Hepatocyte (in vitro differentiated cells): ENCODE measurements at places on chromosomes 12 and 14. TPM values are rescaled to one million over a fixed set of nuclear protein-coding genes. Genes with fewer than 3 reads are reported as not detected.

- no peaks in the 10 kb centered on the region for H3K36me3 ChIP-seq
- no peak overlapping the region for H3K4me3 ChIP-seq
- H3K27me3 ChIP-seq: no peaks in the 10 kb centered on the region
- H3K4me1 ChIP-seq: peaks cover 17% of the 10 kb centered on the region
- peak; percentile 4 for DNase-seq
Measured at GRCh38 chr14:82501554-82501953, 967.9 kb upstream of the SEL1L start.

GRCh38 chr12:4829793-4830162 lies 79.9 kb upstream of the KCNA1 start:
- H3K4me1 ChIP-seq: no peaks in the 10 kb centered on the region
- H3K27ac ChIP-seq: no peak overlapping the region
- no peak overlapping the region for H3K4me3 ChIP-seq

GRCh38 chr12:90027889-90028634 lies 319.4 kb upstream of the ATP2B1 start:
- H3K36me3 ChIP-seq: no peaks in the 10 kb centered on the region
- H3K27ac ChIP-seq: peak overlapping the region; percentile 14
- peaks cover 3% of the 10 kb centered on the region for H3K4me1 ChIP-seq
- no peaks in the 10 kb centered on the region for H3K27me3 ChIP-seq

GRCh38 chr14:72478471-72478893 lies 415.4 kb downstream of the DPF3 start:
- no peak overlapping the region for H3K27ac ChIP-seq
- no peaks in the 10 kb centered on the region for H3K4me1 ChIP-seq
- H3K4me3 ChIP-seq: no peak overlapping the region

GRCh38 chr14:73719791-73720190 lies 5.6 kb upstream of the PNMA1 start:
- no peak overlapping the region for H3K27ac ChIP-seq
- H3K4me3 ChIP-seq: no peak overlapping the region
- no peak for DNase-seq
- no peaks in the 10 kb centered on the region for H3K27me3 ChIP-seq
- H3K36me3 ChIP-seq: no peaks in the 10 kb centered on the region

- no peak for DNase-seq
- H3K4me1 ChIP-seq: no peaks in the 10 kb centered on the region
- no peak overlapping the region for H3K4me3 ChIP-seq
- H3K27me3 ChIP-seq: no peaks in the 10 kb centered on the region
- H3K27ac ChIP-seq: no peak overlapping the region
Measured at GRCh38 chr14:96917442-96917963, 120.3 kb downstream of the VRK1 start.

DNA sequence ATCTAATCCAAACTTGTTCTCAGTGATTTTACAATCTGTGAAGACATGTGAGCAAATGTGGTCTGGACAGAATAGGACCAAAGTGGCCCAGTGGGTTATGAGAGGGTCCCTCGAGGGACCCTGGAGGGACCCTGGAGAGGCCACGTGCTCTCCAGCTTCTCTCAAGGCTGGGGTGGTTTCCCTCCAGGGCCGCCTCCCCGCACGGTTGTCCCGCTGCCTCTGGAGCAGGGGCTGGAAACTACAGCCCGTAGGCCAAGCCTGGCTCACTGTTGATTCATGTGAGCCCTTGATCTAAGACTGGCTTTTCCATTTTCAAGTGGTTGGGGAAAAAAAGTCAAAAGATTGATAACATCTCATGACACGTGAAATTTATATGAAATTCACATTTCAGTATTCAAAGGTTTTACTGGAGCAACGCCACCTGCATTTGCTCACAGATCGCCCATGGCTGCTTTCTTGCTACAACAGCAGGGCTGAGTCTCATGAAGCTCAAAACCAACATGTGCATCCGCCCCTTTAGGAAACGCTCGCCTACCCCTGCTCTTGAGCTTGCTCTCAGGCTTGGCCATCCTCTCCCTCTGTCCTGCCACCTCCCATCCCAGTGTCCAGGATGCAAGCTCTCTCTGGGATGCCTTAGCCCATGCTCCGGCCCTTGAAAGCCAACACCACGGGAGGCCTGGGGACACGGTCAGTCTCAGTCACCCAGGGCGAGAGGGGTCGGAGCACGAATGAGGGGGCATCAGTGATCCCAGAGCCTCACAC lies 12.1 kb upstream of the LRTM2 start:
- DNase-seq: no peak
- no peaks in the 10 kb centered on the region for H3K27me3 ChIP-seq

GRCh38 chr12:101607894-101608293 lies 13.1 kb downstream of the MYBPC1 start:
- H3K27ac ChIP-seq: peak overlapping the region; percentile 73
- DNase-seq: no peak
- no peaks in the 10 kb centered on the region for H3K36me3 ChIP-seq
- no peak overlapping the region for H3K4me3 ChIP-seq
- peaks cover 28% of the 10 kb centered on the region for H3K4me1 ChIP-seq

GRCh38 chr12:124816295-124816854 lies 47.3 kb downstream of the SCARB1 start:
- no peaks in the 10 kb centered on the region for H3K27me3 ChIP-seq
- H3K36me3 ChIP-seq: no peaks in the 10 kb centered on the region
- no peak overlapping the region for H3K4me3 ChIP-seq
- H3K27ac ChIP-seq: no peak overlapping the region
- no peak for DNase-seq

GRCh38 chr12:83161456-83161855 lies 474.8 kb downstream of the TMTC2 start:
- DNase-seq: no peak
- H3K4me1 ChIP-seq: no peaks in the 10 kb centered on the region

- DNase-seq: no peak
- H3K4me3 ChIP-seq: no peak overlapping the region
- peaks cover 11% of the 10 kb centered on the region for H3K4me1 ChIP-seq
- no peak overlapping the region for H3K27ac ChIP-seq
- H3K27me3 ChIP-seq: peaks cover 10% of the 10 kb centered on the region
Measured at GRCh38 chr12:132282950-132283771, 46.2 kb downstream of the GALNT9 start.

GRCh38 chr14:55451398-55451797 lies 11.0 kb upstream of the TBPL2 start:
- H3K27me3 ChIP-seq: no peaks in the 10 kb centered on the region
- DNase-seq: no peak
- no peak overlapping the region for H3K27ac ChIP-seq

- peak overlapping the region; percentile 84 for H3K4me3 ChIP-seq
- H3K27ac ChIP-seq: peak overlapping the region; percentile 82
- H3K4me1 ChIP-seq: no peaks in the 10 kb centered on the region
- no peaks in the 10 kb centered on the region for H3K27me3 ChIP-seq
- peak; percentile 39 for DNase-seq
Measured at GRCh38 chr12:116736962-116737773, 701 bp downstream of the SPRING1 start.

- H3K4me3 ChIP-seq: no peak overlapping the region
- H3K27me3 ChIP-seq: peaks cover 3% of the 10 kb centered on the region
- no peaks in the 10 kb centered on the region for H3K36me3 ChIP-seq
- DNase-seq: peak; percentile 79
- no peak overlapping the region for H3K27ac ChIP-seq
Measured at GRCh38 chr12:5200278-5201087, 156.8 kb downstream of the KCNA5 start.

DNA sequence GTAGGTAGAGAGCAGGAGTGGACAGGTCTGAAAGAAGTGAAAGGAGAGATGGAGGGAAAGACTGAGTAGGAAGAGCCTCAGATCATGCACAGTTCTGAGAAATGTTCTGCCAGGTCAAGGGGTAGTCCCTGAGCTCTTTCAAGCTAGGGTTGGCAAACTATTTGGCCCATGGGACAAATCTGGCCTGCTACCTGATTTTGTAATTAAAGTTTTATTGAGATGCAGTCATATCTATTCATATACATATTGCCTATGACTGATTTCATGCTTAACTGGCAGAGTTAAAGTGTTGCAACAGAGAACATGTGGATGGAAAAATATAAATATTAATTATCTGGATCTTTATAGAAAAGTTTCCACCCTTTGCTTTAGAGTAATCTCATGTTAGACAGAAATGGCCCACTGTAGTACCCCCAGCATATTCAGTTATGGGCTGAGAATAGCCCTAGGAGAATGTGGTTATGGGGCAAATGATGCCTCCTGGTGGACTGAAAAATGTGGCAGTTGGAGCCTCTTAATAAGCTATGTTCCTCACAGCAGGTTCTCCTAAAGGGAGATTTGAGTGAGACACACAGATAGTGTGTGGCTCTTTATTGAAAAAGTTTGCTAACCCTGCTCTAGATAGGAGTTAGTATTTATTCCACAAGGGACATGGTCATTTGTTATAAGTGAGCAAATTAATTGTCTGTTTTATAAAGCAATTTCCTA lies 476.9 kb downstream of the LRIG3 start:
- DNase-seq: peak; percentile 26
- no peaks in the 10 kb centered on the region for H3K27me3 ChIP-seq
- no peak overlapping the region for H3K4me3 ChIP-seq
- no peaks in the 10 kb centered on the region for H3K36me3 ChIP-seq

Gene CEP128
- total RNA-seq: 3.6 and 9.3 TPM in 2 replicates

Gene VEZT
- 83.2 and 84.2 TPM in 2 replicates for total RNA-seq

Gene LPCAT3
- 76.9 and 78.6 TPM in 2 replicates for total RNA-seq

Gene NEDD8
- total RNA-seq: 158 and 162 TPM in 2 replicates

Gene DTX3
- 17.7 and 19.9 TPM in 2 replicates for total RNA-seq

Gene WNT1
- not detected in 2 replicates for total RNA-seq

Gene FAIM2
- 1.4 and 5.0 TPM in 2 replicates for total RNA-seq
